ENCODE measurements at places on chromosomes 16 and 17. TPM values are rescaled to one million over a fixed set of nuclear protein-coding genes. Genes with fewer than 3 reads are reported as not detected.

DNA sequence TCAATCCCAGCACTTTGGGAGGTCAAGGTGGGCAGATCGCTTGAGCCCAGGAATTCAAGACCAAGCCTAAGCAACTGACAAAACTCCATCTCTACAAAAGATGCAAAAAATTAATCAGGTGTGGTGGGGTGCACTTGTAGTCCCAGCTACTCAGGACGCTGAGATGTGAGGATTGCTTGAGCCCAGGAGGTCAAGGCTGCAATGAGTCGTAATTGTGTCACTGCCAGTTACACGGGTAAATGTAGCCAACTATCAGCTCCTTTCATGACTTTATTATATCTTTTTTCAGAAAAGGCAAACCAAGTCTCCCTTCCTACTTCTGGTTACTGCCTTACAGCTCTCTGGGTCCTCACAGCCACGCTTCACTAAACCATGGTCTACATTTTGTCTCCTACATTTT is 4.0 kb downstream of the SDF2 start:
- no peak for DNase-seq

DNA sequence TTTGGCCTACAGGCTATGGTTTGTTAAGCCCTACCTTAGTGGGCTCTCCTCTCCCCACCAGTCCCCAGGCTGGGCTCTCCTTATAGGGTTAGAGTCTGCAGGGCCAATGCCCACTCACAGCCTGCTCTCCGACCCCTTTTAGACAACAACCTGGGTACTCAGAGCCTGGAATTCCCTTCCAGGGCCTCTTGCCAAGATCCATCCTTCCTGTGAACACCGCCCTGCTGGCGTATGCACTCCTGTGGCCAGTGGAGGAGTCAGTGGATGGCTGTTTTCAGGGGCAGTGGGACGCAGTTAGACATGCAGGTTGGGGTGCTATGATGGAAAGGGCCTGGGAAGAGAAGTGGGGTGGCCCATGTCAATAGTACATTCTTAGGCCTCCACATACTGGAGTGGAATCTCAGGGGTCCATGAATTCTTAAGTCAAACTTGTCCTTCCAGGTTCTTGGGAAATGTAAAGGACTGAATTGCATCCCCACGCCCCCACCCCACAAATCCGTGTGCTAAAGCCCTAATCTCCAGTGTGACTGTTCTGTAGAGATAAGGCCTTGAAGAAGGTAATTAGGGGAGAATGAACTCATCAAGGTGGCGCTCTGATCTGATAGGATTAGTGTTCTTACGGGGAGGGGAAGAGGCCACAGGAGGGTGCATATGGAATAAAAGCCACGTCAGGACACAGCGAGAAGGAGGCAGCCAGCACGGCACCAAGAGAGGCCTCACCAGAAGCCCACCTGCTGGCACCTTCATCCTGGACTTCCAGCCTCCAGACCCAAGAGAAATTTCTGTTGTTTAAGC is 81.6 kb upstream of the CACNG5 start:
- no peak for DNase-seq

C17orf113 gene
- 0.93 TPM for total RNA-seq

SLFN14 gene
- total RNA-seq = not detected

DNA sequence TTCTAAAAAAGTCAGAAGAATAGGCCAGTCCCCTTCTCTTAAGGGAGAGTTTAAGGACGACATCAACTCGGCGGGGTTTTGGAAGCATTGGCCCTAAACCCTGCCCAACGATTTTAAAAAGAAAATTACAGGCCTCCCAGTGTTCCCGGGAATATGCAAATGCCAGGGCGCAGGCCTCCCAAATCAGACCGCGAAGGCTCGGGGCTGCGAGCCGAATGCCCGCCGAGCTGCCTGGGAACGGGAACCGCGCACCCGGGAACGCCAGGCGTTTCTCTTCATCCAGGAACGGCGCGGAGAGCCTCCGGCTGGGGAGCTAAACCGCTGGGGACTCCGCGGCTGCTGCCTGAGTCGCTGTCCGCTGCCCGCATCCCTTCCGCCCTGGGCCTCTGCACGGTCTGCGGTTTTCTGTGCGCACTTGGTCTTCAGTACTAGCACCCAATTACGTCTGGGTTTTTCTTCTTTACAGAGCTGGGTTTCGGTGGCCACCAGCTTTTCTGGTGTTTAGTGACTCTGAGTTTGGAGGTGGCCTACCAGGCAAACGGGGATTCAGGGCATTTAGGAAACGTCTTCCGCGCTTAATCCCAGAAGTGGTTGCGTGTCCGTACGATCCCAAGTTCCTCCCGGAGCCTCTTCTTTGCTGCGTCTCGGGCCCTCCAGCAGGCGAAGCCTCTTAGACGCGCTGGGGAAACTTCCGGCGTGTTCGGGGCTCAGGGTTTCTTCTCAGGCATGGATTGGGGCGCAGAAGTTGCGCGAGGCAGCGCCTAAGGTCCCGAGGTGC is 5.7 kb downstream of the IRX5 start:
- no peak for DNase-seq

All from T-cell (primary cell).